GM12891 (cell line): ENCODE measurements at places on chromosomes 16 and 17.

GRCh38 chr16:4608704-4608980, 6.0 kb downstream of the UBALD1 start:
- DNase-seq: no peak

- DNase-seq: no peak
Measured at GRCh38 chr16:84239141-84239769, 557 bp downstream of the KCNG4 start.

DNA sequence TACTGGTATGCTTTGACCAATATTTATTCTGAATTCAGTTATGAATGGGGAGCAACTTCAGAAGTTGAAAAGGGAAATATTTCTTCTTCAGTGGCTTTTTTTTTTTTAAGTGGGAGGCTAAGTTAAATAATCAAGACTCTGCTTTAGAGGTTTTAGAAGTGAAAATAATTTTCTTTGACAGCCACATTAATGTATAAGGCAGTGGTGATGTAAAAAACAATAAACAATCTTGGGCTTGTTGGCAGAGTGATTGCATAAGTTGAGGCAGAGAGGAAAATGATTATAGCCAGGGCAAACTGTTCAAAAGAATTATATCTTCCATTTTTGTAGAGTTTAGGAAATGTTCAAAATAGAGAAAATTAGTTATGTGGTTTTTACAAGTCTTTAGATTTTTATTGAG, 5.4 kb upstream of the KRT12 start:
- DNase-seq: no peak

- DNase-seq: no peak
Measured at GRCh38 chr16:85197611-85198566, 85.6 kb upstream of the CIBAR2 start.

DNA sequence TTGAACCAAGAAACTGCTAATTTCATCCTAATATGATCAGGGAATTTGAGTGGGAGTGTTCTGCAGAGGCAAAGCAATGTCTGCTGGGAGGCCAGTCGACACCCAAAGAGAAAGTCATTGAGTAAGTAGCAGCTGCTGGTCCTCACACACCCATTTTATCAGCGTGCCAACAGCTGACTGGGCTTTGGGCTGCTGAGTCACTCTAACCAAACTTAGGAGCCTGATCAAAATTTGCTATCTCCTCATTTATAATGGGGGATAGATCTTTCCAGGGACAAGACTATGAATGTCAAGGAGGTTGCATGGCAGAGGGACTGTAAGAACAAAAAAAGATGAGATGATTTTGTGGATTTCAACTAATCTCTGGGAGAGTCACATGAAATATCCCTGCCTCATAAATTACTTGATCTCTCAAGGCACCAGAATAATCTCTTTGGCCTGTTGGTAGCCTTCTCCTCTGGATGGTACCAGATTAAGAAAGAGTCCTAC, 32.9 kb downstream of the CPSF4L start:
- DNase-seq: peak; percentile 20

DNA sequence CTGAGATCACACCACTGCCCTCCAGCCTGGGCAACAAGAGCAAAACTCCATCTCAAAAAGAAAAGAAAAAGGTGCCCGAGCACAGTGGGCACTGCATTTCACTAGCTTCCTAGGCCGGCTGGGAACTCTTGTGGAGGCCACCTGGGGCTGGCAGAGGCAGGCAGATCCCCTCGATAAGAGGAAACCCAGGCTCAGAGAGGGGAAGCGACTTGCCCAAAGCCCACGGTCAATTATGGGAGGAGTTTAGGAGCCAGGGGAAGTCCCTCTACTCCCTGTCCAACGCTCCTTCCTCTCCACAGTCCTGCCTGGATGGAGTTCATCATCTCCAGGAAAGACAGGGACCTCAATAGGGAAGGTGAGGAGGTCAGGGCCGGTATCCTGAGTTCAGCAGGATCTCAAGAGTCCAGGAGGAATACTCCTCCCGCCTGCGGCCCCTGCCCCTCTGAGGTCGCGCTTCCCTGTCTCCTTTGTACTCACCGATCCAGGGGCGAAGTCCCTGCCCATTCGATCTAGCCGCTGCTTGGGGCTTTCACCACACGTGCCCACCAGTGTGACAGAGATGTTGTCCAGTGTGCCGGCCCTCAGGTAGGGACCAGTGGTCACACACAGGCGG, 841 bp downstream of the ALOXE3 start:
- DNase-seq: no peak

GRCh38 chr17:34993031-34993430, 12.7 kb downstream of the LIG3 start:
- no peak for DNase-seq

GRCh38 chr17:29836643-29837042, 93.4 kb downstream of the SSH2 start:
- DNase-seq: no peak

DNA sequence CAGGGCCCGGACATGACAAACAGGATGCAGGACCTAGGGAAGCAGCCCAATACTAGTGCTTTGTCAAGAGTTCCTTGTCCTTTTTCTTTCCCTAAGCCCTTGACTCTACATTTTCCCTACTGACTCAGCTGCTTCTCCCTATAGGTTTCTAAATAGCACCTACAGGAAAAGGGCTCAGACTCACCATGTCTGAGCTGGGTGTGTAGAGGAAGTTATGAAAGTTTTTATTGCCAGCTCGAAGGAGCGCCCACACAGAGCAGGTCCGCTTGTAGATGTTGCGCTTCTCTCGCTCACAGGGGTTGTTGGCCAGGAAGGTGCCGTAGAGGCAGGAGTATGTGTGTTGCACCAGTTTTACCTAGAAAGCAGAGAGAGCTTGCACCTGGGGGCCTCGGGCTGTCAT, 10.6 kb downstream of the MTMR4 start:
- no peak for DNase-seq

- no peak for DNase-seq
Measured at GRCh38 chr16:20866145-20866772, 33.9 kb downstream of the DCUN1D3 start.

- DNase-seq: no peak
Measured at GRCh38 chr17:31339906-31340661, 18.7 kb upstream of the EVI2A start.

GRCh38 chr17:78529871-78530670, 47.1 kb downstream of the DNAH17 start:
- no peak for DNase-seq

GRCh38 chr16:51430716-51431369, 279.8 kb upstream of the SALL1 start:
- DNase-seq: no peak

DNA sequence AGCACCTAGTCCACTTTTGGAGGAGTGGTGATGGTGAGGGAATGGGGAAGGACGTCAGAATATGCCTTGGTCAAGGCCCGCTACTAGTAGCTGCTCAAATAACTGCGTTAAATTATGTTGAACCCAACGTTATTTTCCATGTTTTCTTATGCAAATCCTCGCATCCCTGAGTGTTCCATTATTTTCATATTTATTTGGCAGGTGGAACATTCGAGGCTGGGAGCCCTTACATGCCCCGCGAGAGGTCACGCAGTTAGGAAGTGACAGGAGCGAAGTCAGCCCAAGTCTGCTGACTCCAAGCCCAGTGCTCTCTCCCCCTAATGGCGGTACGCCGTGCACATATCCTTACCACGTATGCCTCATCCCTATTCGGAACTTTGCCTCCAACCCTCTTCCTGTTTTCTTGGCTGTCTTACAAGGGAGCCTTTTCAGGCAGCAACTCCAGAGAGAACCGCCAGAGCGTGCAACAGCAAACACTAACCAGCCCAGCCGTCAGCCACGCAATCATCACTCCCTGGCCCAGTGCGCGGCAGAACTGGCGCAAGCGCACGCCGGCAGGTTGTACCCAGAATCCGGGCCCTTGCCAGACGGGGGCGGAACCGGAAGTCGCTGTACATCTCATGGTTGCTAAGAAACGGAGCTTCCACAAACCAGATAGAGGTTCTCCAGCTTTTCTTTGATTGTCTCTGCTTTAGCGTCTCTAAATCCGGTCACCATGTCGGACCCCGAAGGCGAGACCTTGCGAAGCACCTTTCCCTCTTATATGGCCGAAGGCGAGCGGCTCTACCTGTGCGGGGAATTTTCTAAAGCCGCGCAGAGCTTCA, at the start of gene ODAD4:
Gene ODAD4 (plus strand): TSS at position 609 of the 824 bp plus-strand sequence. CDS start 107 bp downstream, at position 716.
- DNase-seq: peak; percentile 88

GRCh38 chr16:29231244-29231643, 175.3 kb downstream of the NPIPB11 start:
- no peak for DNase-seq

DNA sequence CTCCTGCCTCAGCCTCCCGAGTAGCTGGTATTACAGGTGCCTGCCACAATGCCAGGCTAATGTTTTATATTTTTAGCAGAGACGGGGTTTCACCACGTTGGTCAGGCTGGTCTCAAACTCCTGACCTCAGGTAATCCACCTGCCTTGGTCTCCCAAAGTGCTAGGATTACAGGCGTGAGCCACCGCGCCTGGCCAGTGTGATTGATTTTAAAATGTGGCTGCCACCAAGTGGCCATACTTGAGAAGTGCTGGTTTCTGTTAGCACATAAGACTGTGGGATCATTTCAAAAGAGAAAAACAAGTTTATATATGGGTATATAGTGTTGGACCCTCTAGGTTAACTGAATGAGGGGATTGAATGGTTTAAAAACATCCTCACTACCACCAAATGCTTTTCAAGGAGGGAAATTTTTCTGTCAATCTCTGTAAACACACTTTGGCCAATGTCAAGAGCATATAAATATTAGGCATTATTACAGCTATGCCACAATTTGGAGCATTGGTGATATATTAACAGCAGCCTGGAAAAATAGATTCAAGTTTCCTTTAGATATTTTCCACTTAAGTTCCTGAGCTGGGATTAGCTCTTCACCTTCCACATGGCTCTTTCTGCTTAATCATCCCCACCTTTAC, 13.5 kb upstream of the DHRS13 start:
- no peak for DNase-seq

- no peak for DNase-seq
Measured at GRCh38 chr17:74459622-74460021, 6.8 kb upstream of the CD300A start.

GRCh38 chr16:3963203-3963602, 82.7 kb upstream of the CREBBP start:
- DNase-seq: no peak

- no peak for DNase-seq
Measured at GRCh38 chr16:73052576-73052975, 4.6 kb upstream of the ZFHX3 start.

- no peak for DNase-seq
Measured at GRCh38 chr16:56237451-56237930, 46.2 kb downstream of the GNAO1 start.

DNA sequence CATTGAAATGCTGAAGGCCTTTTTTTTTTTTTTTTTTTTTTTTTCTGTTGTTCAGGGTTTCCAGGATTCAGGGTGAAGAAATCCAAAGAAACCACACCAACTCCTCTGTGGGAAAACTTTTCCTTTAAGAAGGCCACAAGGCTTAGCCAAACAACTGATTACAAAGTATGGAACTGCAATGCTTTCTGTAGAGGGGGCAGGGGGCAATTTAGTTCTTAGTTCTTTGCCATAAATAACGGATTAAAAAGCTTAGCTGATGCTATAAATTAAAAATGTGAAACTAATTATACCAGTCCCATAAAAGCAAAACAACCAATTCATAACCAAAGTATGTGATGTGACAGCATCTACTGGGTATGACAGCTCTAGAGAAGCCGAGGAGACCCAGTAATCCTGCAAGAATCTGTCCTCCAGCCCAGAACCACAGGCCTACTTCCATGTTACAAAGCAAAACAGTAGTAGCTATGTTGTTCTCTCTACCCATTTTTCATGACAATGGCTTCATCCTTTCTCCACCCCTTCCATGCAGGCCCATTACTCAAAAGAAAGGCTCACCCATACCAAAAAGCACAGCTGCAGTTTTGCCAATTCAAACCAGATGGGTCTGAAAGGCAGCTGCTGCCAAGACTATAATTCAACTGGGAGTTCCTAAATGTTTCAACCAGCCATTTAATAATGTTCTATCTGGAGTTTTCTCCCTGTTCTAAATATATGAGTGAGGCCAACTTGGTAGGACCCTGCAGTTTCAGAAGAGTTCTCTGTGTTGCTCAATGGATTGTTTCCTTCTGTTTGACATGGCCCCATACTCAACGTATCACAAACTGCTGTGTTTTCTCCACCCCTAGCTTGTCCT, 167.1 kb upstream of the ZFHX3 start:
- no peak for DNase-seq

- DNase-seq: no peak
Measured at GRCh38 chr17:28081467-28081866, 39.0 kb downstream of the NLK start.

GRCh38 chr17:75872434-75873351, 5.7 kb downstream of the TRIM47 start:
- no peak for DNase-seq

GRCh38 chr17:79997011-79997660, 38.5 kb downstream of the TBC1D16 start:
- no peak for DNase-seq

GRCh38 chr17:81329927-81330883, 35.1 kb upstream of the SLC38A10 start:
- no peak for DNase-seq

DNA sequence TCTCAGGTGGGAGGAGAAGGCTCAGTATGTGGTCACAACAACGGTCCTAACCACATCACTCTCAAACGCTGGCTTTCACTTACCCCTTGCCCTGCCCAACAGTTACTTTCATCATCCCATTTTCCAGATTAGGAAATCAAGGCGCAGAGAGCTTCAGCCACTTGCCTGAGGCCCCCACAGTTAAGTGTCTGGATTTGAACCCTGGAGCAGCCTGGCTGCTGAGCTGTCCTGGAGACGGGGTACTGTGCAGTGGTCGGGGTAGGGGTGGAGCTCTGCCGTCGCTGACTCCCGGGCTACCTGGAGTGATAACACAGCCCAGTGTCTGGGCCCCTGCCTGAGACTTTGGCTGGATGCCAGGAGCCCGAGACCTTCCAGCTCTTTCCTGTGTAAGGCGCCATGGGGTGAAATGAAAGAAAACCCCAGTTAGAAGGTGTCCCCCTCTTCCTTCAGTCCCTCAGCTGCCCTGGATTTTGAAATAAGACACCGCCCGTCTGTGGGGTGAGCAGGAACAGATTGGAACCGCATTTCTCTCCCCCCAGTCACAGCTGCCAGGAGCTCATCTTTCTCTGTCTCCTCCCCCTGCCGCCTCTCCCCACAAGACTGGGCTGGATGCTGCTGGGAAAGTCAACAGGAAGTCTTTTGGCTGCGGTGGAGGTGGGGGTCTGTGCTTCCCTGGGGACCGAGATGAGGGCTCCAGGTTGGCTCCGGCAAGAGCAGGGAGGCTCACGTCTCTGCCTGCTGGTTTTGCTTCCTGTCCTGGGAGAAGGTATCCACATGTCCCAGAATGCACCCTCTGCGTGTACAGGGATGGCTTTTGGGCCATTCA, 280.2 kb downstream of the SEC14L1 start:
- no peak for DNase-seq

DNA sequence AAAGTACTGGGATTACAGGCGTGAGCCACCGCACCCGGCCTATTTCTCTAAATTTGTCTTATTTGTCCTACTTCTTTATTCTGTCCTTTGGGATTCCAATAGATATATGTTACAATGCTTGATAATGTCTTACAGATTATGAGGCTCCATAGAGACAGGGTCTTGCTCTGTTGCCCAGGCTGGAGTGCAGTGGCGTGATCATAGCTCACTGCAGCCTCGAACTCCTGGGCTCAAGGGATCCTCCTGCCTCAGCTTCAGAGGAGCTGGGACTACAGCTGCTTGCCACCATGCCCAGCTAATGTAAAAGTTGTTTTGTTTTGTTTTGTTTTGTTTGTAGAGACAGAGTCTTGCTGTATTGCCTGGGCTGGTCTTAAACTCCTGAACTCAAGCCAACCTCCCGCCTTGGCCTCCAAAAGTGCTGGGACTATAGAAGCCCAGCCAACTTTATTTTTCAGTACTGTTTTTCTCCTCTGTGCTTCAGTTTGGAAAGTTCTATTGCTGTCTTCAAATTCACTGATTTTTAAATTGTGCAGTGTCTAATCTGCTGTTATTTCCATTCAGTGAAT, 10.3 kb downstream of the ANKRD13B start:
- DNase-seq: no peak

- no peak for DNase-seq
Measured at GRCh38 chr16:72727565-72727964, 320.4 kb downstream of the ZFHX3 start.
